IMR-90 (cell line): ENCODE measurements at places on chromosomes 3 and 15. TPM values are rescaled to one million over a fixed set of nuclear protein-coding genes. Genes with fewer than 3 reads are reported as not detected.
A peak's percentile ranks its signal among the peaks of the same experiment; 100 is the strongest.

Gene CYP8B1
- total RNA-seq, result not detected in 2 replicates

DNA sequence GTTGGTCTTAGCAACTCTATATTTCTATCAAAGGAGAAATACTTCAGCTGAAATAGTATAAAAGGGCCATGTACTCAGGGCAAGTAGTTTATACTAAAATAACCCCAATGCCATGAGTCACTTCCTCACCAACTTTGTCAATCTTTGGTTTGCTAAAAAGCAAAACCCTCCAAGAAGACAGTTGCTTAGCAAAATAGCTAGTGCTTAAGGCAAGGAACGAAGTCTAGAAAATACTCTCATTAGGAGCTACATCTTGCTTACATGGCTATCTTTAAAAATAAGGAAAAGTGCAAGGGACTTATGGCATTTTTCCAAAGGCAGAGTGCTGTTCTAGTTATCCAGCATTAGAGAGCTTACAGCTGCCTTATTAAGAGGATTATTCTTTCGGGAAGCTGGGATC lies 28.4 kb downstream of the P3H2 start:
- H3K27ac ChIP-seq, result no peak overlapping the region; the same call in 1 of the 2 replicates
- peaks cover 11% of the 10 kb centered on the region for H3K4me1 ChIP-seq
- H3K4me3 ChIP-seq, result no peak overlapping the region
- no peaks in the 10 kb centered on the region; the same call in 1 of the 2 replicates for H3K36me3 ChIP-seq
- DNase-seq, result peak; percentile 91

Gene IGSF11
- 0.18 TPM in 1 of 2 replicates, not detected in the other for total RNA-seq

DNA sequence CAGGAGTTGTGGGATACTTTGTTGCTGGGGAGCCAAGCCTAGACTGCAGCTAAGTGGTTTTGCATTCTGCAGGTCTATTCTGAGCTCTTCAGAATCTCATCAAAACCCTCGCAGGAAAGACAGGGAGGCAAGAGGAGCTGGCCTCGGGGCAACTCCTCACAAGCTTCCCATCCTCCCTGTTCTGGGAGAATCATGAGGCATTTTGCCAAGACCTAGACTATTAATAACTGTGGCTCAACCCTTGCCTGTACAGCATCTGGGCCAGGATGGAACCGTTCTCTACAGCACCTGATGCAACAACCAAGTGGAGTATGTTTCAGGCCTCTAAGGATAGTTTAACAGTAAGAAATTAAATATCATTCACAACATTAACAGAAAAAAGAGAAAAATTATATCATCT lies 20.2 kb upstream of the SLC6A20 start:
- H3K36me3 ChIP-seq, result no peaks in the 10 kb centered on the region
- peak; percentile 41 for DNase-seq
- H3K27me3 ChIP-seq, result no peaks in the 10 kb centered on the region
- no peak overlapping the region for H3K4me3 ChIP-seq
- no peak overlapping the region for H3K27ac ChIP-seq
- peaks cover 12% of the 10 kb centered on the region for H3K4me1 ChIP-seq

- H3K4me1 ChIP-seq, result no peaks in the 10 kb centered on the region
- H3K27ac ChIP-seq, result no peak overlapping the region
- no peak overlapping the region for H3K4me3 ChIP-seq
- DNase-seq, result no peak
- no peaks in the 10 kb centered on the region for H3K27me3 ChIP-seq
Measured at GRCh38 chr3:62981962-62982361, 106.7 kb upstream of the CADPS start.

DNA sequence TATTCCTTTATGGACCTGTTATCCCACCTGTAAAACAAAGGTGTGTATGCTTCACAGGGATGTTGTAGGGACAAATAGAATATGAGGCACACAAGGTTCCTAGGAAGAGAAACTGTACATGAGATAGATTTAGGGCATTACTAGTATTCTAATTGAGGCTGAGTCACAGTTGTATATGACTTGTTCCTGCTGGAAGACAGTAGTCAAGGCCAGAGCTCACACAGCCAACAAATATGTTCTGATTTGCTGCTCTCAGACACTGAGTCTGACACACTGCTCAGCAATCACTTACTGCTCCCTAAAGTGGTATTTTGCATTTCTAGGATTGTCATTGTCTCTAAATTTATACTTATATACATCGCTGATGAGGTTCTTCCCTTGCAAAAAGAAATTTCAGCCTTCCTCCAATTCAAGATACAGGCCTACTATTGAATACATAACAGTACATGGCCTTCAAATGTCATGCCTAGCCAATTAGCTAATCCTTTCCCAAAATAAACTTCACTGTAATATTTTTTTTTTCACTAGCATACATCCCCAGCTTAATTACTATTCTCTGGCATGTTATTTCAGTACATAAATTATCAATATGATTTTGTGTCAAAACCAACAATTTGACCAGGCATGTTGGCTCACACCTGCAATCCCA lies 69.8 kb downstream of the TIGIT start:
- DNase-seq, result peak; percentile 87
- no peaks in the 10 kb centered on the region for H3K27me3 ChIP-seq
- no peaks in the 10 kb centered on the region for H3K36me3 ChIP-seq
- H3K4me1 ChIP-seq, result 0 out of 2 replicates have a peak, but pooled peaks cover 1% of the 10 kb centered on the region

- H3K4me1 ChIP-seq, result no peaks in the 10 kb centered on the region
- H3K27me3 ChIP-seq, result peaks cover 1% of the 10 kb centered on the region; the same call in 1 of the 2 replicates
- DNase-seq, result no peak
- no peak overlapping the region for H3K27ac ChIP-seq
- H3K4me3 ChIP-seq, result no peak overlapping the region
Measured at GRCh38 chr3:30970183-30970582, 75.7 kb upstream of the GADL1 start.

Gene ARPIN
- total RNA-seq, result 3.9 and 5.6 TPM in 2 replicates

Gene IGF1R
- total RNA-seq, result 24.9 and 26.7 TPM in 2 replicates

Gene ZNF106
- 87.5 and 107 TPM in 2 replicates for total RNA-seq

Gene IL20RB
- total RNA-seq, result 0.56 and 0.72 TPM in 2 replicates

Gene IMPG2
- total RNA-seq, result 0.18 and 0.28 TPM in 2 replicates

- no peaks in the 10 kb centered on the region for H3K36me3 ChIP-seq
- no peak for DNase-seq
- H3K27ac ChIP-seq, result no peak overlapping the region
- H3K4me1 ChIP-seq, result peaks cover 1% of the 10 kb centered on the region; the same call in 1 of the 2 replicates
Measured at GRCh38 chr15:43552256-43552655, 34.8 kb downstream of the MAP1A start.

- H3K27me3 ChIP-seq, result no peaks in the 10 kb centered on the region
- H3K27ac ChIP-seq, result no peak overlapping the region
- no peaks in the 10 kb centered on the region for H3K36me3 ChIP-seq
- H3K4me1 ChIP-seq, result peaks cover 15% of the 10 kb centered on the region
Measured at GRCh38 chr3:138861798-138862197, 27.1 kb upstream of the PIK3CB start.

Gene TMEM266
- total RNA-seq, result under 0.01 TPM in 1 of 2 replicates, not detected in the other

GRCh38 chr3:133894353-133895207 lies 1.1 kb downstream of the RAB6B start:
- H3K27ac ChIP-seq, result no peak overlapping the region
- H3K4me3 ChIP-seq, result peak overlapping the region; percentile 10; the same call in 1 of the 2 replicates
- no peak for DNase-seq
- no peaks in the 10 kb centered on the region for H3K36me3 ChIP-seq

Gene A4GNT
- total RNA-seq, result not detected in 2 replicates

Gene GPR15
- not detected in 2 replicates for total RNA-seq

- no peaks in the 10 kb centered on the region for H3K27me3 ChIP-seq
- no peak overlapping the region for H3K27ac ChIP-seq
- no peak for DNase-seq
- H3K36me3 ChIP-seq, result no peaks in the 10 kb centered on the region
Measured at GRCh38 chr3:171557173-171557572, 97.0 kb upstream of the TNIK start.

Gene CP
- total RNA-seq, result 0.28 TPM in 1 of 2 replicates, not detected in the other

Gene FBXL22
- 0.28 and 0.36 TPM in 2 replicates for total RNA-seq

- H3K27me3 ChIP-seq, result peaks cover 11% of the 10 kb centered on the region; the same call in 1 of the 2 replicates
- H3K27ac ChIP-seq, result no peak overlapping the region
- DNase-seq, result no peak
- no peaks in the 10 kb centered on the region for H3K36me3 ChIP-seq
- no peaks in the 10 kb centered on the region for H3K4me1 ChIP-seq
Measured at GRCh38 chr3:46243560-46243959, 1.3 kb downstream of the CCR3 start.

DNA sequence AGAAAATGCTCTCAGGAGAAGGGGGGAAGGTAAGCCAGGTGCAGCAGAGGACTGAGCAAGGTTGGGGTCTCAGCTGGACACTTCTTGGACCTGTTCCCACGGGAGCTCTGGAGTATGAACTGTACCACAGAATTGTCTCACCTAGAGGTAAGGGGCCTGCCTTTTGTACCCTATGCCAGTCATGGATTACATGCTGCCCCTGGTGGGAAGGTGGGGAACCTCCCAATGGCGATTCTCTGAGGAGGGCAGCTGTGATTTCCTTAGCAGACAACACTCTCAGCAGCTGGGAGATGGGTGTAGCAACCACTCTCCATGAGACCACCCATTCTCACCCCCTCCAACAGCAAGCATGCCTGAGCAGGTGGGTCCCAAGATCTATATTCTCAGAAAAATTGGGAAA lies 329.4 kb upstream of the CTNNB1 start:
- H3K36me3 ChIP-seq, result no peaks in the 10 kb centered on the region
- DNase-seq, result no peak
- no peaks in the 10 kb centered on the region for H3K27me3 ChIP-seq
- H3K4me1 ChIP-seq, result no peaks in the 10 kb centered on the region

Gene MKRN3
- total RNA-seq, result under 0.01 and 0.56 TPM in 2 replicates

DNA sequence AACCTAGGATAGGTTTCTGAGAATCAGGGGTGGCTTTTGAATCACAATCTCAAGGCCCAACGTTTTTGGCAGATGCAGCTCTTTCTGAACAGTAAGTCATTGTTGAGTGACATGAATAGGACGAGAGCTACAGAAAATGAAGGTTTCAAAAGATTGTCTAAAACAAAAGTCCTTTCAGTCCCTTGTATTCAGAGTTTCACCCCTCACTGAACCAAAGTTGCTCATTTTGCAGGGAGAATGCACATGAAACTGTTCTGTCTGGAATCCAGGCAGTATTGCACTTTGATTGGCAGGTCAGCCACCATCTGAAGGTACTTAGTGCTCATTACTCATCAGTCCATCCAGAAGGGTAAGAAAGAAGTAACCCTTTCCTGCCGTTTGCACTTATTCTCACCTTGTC lies 24.1 kb upstream of the RASGRP1 start:
- H3K27me3 ChIP-seq, result peaks cover 32% of the 10 kb centered on the region
- H3K4me3 ChIP-seq, result no peak overlapping the region
- no peak overlapping the region for H3K27ac ChIP-seq
- no peak for DNase-seq

DNA sequence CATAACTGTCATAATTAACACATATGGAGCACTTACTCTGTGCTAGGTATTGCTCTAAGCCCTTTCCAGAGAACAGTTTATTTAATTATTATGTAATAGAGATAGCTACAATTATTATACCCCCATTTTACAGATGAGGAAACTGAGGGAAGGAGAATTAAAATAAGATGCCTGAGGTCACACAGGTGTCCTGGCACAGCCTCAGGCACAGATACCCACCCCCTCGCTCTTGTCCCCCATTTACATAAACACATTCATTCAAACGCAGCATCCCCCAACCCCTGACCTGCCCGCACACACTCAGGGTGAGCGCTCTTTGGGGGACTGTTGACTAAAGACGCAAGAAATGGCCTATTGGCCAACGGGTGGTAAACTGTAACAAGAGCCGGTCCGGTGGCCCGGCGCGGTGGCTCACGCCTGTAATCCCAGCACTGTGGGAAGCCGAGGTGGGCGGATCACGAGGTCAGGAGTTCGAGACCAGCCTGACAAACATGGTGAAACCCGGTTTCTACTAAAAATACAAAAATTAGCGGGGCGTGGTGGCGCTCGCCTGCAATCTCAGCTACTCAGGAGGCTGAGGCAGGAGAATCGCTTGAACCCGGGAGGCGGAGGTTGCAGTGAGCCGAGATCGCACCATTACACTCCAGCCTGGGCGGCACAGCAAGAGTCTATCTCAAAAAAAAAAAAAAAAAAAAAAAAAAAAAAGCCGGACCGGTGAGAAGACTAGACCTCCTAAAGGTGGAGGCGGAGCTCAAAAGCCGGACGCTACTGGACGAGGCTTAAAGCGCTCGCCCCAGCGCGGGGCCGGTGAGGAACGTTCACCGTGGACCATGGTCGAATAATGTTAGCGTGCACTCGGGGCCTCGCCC lies 1.9 kb upstream of the ISL2 start:
- peaks cover 8% of the 10 kb centered on the region for H3K4me1 ChIP-seq
- H3K27ac ChIP-seq, result peak overlapping the region; percentile 80; the same call in 1 of the 2 replicates
- H3K36me3 ChIP-seq, result peaks cover 4% of the 10 kb centered on the region; the same call in 1 of the 2 replicates
- peaks cover 12% of the 10 kb centered on the region; the same call in 1 of the 2 replicates for H3K27me3 ChIP-seq
- DNase-seq, result no peak

DNA sequence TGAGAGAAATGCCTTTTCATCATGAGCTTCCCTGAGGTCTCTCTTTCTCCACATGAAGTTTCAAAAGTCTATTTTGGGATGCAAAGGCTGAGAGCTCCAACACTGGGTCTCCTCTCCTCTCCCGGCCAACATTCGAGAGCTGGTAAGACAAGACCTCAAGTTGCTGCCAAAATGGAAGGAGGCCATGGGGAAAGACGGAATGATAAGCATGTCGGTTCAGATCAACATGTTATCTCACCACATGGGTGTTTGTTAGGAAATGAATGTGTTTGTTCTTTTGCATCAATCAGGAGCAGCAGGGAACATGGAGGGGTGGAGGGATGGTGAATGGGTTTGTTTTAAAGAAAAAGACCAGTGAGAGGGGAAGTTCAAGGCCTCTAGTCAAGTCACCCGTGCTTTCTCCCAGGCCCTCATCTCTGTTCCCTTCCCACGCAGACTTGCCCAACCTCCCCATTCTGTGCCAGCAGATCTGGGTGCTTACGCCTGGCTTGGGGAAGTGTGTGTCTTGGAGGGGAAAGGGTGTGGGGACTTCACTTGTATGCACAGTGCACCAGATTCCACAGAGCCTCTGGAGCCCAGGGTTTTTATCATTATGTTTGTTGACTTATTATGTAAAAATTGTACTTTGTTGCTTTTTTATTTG lies 23.5 kb upstream of the ATP10A start:
- DNase-seq, result no peak
- no peaks in the 10 kb centered on the region for H3K27me3 ChIP-seq
- no peak overlapping the region for H3K4me3 ChIP-seq
- H3K4me1 ChIP-seq, result peaks cover 23% of the 10 kb centered on the region
- H3K27ac ChIP-seq, result no peak overlapping the region

Gene SLC25A36
- total RNA-seq, result 70.3 and 76.7 TPM in 2 replicates

Gene SH3GL3
- total RNA-seq, result not detected in 2 replicates

DNA sequence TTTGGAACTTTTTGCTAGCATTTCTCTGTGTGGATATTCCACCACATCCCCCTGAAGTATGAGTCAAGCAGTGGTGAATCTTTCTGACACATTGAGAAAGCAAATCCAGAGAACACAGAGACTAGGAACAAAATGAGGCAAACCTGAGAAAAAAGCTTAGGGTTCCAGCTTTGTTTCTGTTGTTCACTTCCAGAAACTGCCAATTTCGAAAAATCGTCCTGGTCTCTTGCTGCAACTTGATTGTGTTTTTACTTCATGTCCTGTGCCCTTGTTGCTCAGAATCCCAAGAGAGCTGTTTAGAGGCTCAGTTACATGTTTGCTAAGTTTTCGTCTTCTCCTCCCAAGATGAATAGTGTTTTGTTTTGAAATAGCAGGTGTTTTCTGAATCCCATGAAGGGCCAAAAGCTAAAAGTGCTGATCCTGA lies 13.7 kb downstream of the MAP2K1 start:
- peak; percentile 60 for DNase-seq
- peaks cover 2% of the 10 kb centered on the region; the same call in 1 of the 2 replicates for H3K36me3 ChIP-seq
- no peaks in the 10 kb centered on the region for H3K27me3 ChIP-seq

- H3K27ac ChIP-seq, result no peak overlapping the region
- H3K4me3 ChIP-seq, result no peak overlapping the region
- no peaks in the 10 kb centered on the region for H3K4me1 ChIP-seq
- peaks cover 28% of the 10 kb centered on the region for H3K27me3 ChIP-seq
Measured at GRCh38 chr3:127867986-127868385, 45.7 kb upstream of the MGLL start.

GRCh38 chr15:46525984-46526725 lies 891.3 kb downstream of the SQOR start:
- no peaks in the 10 kb centered on the region for H3K4me1 ChIP-seq
- no peaks in the 10 kb centered on the region for H3K36me3 ChIP-seq
- no peak for DNase-seq
- H3K27me3 ChIP-seq, result no peaks in the 10 kb centered on the region
- no peak overlapping the region for H3K27ac ChIP-seq
- no peak overlapping the region for H3K4me3 ChIP-seq
